ENCODE measurements at places on chromosomes 6 and 20. TPM values are rescaled to one million over a fixed set of nuclear protein-coding genes. Genes with fewer than 3 reads are reported as not detected.

Gene RAET1E
- 3.1 TPM for total RNA-seq

Gene LY6G6F
- total RNA-seq = not detected

Gene HLA-DQA2
- 0.16 TPM for total RNA-seq

Gene SCAF8
- 49.0 TPM for total RNA-seq

Gene ABCC10
- 7.8 TPM for total RNA-seq

Gene BACH2
- total RNA-seq = 6.3 TPM

Gene DDO
- 6.1 TPM for total RNA-seq

Gene ARFGEF2
- 24.0 TPM for total RNA-seq

Gene SNX21
- 24.9 TPM for total RNA-seq

Gene DBNDD2
- total RNA-seq = 177 TPM

Gene LPA
- total RNA-seq = 0.17 TPM

Gene SAMD3
- total RNA-seq = 0.44 TPM

Gene C20orf202
- total RNA-seq = not detected

Gene CCDC170
- 0.21 TPM for total RNA-seq

Gene KHDC3L
- not detected for total RNA-seq

Gene RAD21L1
- total RNA-seq = not detected

Gene HTR1E
- not detected for total RNA-seq

Gene ME1
- 34.9 TPM for total RNA-seq

Data from psoas muscle (tissue), 8 donors.